Epithelial cell of alveolus of lung (primary cell): ENCODE measurements at places on chromosomes 3 and 15. TPM values are rescaled to one million over a fixed set of nuclear protein-coding genes. Genes with fewer than 3 reads are reported as not detected.

Gene SERINC4
- not detected in 2 replicates for total RNA-seq

Gene PTPRG
- 27.2 and 32.8 TPM in 2 replicates for total RNA-seq

Gene FGD5
- 0.24 and 1.7 TPM in 2 replicates for total RNA-seq

Gene STRIT1
- not detected in 2 replicates for total RNA-seq

Gene FANCD2OS
- total RNA-seq = not detected in 2 replicates

Gene SLC4A7
- 14.9 and 26.6 TPM in 2 replicates for total RNA-seq

Gene SPTSSB
- total RNA-seq = not detected in 2 replicates

Gene EIF4E3
- 2.7 and 4.0 TPM in 2 replicates for total RNA-seq

Gene SLC7A14
- under 0.01 and 2.5 TPM in 2 replicates for total RNA-seq

Gene NRG4
- total RNA-seq = 0.13 and 0.16 TPM in 2 replicates

Gene GP5
- total RNA-seq = 0.24 TPM in 1 of 2 replicates, not detected in the other

Gene HES1
- total RNA-seq = 2.2 and 29.2 TPM in 2 replicates

Gene PPP1R14D
- not detected in 2 replicates for total RNA-seq

Gene SUCNR1
- 0.16 and 0.26 TPM in 2 replicates for total RNA-seq
